Naive thymus-derived CD8-positive, alpha-beta T cell (primary cell): ENCODE measurements at places on chromosomes 5 and 9. TPM values are rescaled to one million over a fixed set of nuclear protein-coding genes. Genes with fewer than 3 reads are reported as not detected.

Gene ANGPTL2
- total RNA-seq: not detected

Gene AFF4
- total RNA-seq: 70.3 TPM

GRCh38 chr5:63613442-63613841, 348.8 kb downstream of the HTR1A start:
- DNase-seq: no peak

- DNase-seq: no peak
Observed at GRCh38 chr5:149488645-149489306, 62.5 kb downstream of the CSNK1A1 start.

- no peak for DNase-seq
Observed at GRCh38 chr5:83919071-83920041, 198.7 kb upstream of the HAPLN1 start.

GRCh38 chr9:114016101-114016500, 62.0 kb downstream of the AMBP start:
- DNase-seq: no peak
